ENCODE measurements at places on chromosomes 12 and 14.

- DNase-seq = no peak
Observed at GRCh38 chr12:79299447-79300198, 391.1 kb downstream of the PAWR start.

DNA sequence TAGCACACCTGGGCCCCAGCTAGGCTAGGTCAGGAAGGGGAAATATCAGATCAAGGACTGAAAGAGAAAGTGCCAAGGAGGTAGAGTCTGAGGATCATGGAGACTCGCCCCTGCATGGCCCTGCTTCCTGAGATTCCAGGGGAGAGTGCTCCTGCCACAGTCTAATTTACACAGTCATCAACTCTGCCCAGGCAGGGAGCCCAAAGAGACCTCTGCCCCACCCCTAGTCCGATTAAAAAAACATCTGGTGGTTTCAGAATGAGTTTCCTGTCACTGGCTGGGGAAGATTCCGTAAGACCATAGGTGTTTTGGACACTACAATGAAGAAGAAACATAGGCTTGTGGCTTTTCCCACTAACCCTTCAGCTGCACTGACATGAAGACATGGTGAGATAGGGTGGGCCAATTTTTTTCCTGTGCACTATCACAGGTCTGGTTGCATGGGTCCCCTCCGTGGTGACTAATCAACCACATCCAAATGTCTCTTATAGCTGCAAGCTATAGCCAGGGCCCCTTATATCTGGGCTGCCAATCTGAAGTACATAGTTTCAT is 31.5 kb upstream of the GZMB start:
- DNase-seq = no peak

DNA sequence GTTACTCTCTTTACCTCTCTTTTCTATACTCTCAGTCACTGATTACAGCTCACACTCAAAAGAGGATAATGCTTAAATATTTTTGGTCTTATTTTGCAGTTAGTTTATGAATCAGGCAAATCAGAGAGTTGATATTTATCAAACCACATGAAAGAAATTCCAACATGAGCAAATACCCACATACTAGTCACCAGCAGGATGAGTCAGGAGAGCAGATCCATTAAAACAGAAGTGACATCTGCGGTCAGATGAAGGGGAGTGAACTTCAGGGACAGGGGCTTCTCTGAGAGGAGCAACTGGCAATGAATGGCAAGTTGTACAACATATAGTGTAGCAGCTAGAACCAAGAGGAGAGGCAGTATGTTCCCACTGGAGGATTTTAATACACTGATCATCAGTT is 258.7 kb downstream of the SYT10 start:
- no peak for DNase-seq

DNA sequence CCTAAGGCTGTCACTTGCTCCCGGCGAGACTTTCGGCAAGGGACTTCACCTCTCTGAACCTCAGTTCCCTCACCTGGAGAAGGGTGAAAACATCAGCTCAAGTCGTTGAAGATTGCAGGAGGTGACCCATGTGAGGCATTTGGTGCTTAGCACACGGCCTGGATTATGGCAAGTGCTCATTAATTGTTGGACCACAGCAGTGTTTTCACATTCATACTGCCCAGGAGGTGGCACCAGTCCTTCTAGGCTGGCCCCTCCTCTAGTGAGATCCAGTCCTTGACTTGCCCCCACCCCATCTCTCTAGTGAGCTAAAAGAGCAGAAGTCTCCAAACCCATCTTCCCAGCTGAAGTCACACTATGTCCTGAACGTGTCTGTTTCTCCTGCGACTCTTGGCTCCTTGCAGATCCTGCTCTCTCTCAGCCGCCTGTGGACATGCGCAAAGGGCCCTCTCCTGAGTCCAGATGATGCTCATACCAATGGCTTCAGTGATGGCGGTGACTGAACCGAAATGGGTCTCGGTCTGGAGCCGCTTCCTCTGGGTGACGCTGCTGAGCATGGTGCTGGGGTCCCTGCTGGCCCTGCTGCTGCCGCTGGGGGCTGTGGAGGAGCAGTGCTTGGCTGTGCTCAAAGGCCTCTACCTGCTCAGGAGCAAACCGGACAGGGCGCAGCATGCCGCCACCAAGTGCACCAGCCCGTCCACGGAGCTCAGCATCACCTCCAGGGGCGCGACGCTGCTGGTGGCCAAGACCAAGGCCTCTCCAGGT is 1.6 kb downstream of the FICD start:
- peak; percentile 45 for DNase-seq

GRCh38 chr14:68244262-68244980 is 424.8 kb downstream of the RAD51B start:
- no peak for DNase-seq

DNA sequence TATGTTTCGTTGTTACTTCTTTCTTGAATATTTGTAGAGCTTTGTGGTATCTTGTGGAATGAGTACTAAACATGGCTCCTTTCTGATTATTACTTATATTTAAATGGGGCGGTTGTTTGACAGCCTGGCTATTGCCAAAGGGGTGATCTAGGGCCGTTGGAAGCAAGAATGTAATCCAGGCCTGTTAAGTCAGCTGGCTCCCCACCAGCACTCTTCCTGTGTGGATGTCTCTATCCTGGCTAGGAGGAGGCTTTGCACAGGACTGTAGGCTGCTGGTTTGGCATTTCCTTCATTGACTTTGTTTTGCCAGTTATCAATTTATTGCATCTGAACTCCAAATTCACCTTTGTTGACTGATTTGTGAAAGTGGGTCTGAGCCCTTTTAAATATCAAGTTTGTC is 5.6 kb downstream of the FAM234B start:
- DNase-seq = no peak

DNA sequence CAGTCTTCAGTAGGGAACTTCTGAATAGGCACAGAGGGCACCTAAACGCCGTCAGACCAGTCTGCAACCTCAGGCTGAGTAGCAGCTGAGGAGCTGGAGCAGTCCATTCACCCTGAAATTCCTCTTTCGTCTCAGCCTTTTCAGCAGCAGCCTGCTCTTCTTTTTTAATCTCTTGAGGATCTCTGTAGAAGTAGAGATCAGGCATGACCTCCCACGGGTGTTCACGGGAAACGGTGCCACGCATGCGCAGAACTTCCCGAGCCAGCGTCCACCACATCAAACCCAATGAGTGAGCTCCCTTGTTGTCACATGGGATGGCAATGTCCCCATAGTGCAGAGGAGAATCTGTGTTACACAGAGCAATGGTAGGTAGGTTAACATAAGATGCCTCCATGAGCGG is 11.1 kb upstream of the MARK3 start:
- no peak for DNase-seq

DNA sequence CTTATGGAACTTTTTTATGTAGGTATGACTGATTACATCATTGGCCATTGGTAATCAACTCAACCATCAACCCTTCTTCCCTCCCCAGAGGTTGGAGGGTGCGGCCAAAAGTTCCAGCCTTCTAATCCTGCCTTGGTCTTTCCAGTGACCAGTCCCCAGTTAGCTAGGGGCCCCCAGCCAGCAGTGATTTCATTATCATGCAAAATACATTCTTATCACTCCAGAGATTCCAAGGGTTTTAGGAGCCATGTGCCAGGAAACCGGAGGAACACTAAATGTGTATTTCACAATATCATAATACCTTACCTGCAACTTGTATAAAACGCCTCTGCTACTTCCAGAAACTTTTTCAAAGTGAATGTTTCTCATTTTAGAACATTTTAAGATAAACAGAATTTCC is 181.5 kb upstream of the PELI2 start:
- DNase-seq = no peak

- no peak for DNase-seq
Observed at GRCh38 chr12:63304887-63305316, 153.9 kb upstream of the AVPR1A start.

- DNase-seq = peak; percentile 9
Observed at GRCh38 chr12:99253068-99253467, 394.5 kb upstream of the GARIN6 start.

DNA sequence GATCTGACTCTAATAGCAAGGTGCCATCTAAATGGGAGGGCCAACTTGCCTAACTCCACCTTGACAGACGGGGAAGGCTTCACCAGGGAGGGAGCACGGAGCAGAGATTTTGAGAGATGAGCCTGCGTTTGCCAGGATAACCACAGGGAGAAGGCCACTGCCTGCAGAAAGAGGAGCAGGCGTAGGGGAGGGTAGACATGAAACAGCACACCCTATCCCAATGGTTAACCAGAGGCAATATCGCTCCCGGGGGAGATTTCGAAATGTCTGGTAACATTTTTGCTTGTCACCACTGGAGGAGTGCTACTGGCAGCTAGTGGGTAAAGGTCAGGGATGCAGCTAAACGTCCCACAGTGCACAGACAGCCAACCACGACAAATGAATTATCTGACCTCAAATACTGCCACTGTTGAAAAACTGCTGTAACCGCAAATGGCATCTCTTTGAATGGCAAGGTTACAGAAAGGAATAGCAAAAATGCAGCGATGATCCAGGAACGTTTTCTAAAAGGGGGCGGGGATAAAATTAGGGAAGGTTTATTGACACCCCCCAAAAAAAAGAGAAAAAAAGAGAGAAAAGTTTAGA is 126.0 kb upstream of the ATF7IP start:
- DNase-seq = peak; percentile 41
